ENCODE measurements at places on chromosomes 7 and 10.

DNA sequence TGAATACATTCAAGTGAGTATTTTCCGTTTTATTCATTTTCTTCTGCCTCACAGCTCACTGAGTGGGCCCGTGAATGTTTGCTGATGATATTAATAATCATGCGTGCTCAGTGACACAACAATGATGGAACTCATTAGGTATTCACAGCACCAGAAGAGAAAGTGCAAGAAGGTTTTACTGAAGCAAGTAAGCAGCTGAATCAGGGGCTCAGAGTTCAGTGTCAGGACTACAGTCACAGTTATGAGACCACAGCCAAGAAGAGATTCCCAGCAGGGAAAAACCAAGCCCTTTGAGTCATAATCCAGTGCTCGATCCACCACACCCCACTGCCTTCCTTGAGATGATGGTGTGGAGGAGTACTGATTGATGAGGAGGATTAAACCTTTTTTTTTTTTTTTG is 247.4 kb downstream of the KIAA1217 start:
- no peak for DNase-seq

GRCh38 chr10:127874671-127875448 is 17.9 kb downstream of the CLRN3 start:
- DNase-seq = no peak

DNA sequence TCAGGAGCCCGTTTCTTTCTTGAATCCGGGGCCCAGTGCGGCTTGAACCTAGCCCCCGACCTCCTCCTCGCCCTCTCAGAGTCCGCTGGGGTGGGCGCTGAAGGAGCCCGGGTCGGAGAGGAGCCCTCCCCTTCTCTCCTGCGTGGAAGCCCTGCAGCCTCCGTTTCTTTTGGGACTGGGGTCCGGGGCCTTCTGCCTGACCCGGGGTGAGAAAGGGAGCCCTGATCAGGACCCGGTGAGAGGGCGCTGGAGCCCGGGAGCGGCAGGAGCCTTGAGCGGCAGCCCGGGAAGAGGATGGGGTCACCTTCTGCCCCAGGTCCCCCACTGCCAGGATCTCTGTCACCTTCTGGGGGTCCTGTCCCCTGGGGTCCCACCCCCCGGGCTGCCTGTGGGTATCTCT is 162.3 kb downstream of the ZNF33B start:
- no peak for DNase-seq

- DNase-seq = no peak
Observed at GRCh38 chr7:369476-370258, 79.7 kb downstream of the FOXL3 start.

DNA sequence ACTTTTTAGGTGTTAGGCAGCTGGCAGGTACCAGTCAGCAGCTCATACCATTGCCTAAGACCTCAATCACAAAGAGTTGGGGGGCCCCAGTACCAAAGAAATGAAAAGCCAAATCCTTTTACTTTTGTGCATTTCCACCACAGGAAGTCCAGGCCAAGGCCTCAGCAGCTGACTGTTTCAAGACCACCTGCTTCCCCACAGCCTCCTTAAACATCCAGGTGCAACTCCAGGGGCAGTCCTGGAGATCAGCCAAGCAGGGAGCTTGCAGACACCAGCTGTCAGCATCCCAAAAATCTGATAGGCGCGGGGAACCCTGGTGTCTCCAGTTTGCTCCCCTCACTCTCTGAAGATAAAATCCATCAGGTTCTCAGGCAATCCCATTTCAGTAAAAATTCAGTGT is 91.5 kb upstream of the EFCAB10 start:
- no peak for DNase-seq

DNA sequence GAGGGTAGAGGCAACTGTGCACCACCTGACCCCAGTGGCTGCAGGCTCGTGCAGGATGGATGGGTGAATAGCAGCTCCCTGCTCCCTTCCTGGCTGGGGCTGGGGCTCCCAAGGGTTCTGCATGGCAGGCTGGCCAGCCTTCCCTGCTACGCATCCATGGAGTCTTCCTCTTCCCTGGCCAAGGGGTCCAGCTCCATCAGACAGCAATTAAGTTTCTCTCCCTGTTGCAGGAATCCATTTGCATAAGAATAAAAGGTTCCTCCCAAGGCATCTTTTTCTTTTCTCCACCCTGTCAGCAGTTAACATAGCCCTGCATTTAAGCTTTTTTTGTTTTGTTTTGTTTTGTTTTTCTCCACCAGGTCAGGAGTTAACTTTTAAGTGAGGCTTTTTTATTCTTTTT is 10.0 kb upstream of the CPA2 start:
- no peak for DNase-seq

DNA sequence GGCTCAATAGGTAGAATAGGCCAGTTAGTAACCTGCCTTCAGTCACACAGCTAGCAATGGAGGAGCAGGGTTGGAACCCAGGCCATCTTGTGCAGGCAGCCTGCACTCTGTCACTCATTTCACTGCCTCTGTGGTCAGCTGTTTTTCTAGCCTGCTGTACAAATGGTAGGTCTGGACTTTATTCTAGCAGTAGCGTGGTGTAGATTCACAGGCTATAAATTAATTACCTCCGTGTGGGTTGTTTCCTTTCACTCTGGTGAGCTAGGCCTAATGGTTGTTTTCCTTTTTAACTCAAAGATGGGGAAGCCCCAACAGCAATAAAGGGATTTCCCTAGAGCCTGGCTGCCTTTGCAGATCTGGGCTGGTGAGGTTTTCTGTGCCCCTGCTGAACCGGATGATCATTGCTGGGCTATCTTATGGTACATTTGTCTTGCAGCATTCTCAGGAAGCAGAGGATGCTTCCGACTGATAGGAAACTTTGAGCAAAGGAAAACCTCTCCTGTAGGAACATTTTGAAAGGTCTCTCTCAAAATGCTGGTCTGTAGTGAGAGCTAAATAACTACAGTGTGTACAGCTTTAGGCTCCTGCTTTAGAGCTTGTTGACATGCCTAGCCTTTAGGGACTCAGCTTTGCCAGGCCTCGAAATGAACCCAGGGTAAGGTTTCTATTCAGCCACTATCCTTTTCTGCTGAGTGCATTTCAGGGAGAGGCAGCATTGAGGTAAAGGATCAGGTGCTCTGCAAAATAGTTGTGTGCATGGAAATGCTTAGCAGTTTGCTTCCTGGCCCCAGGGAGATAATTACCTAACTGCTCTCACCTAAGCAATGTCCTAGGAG is 157.4 kb downstream of the ST7 start:
- DNase-seq = no peak

DNA sequence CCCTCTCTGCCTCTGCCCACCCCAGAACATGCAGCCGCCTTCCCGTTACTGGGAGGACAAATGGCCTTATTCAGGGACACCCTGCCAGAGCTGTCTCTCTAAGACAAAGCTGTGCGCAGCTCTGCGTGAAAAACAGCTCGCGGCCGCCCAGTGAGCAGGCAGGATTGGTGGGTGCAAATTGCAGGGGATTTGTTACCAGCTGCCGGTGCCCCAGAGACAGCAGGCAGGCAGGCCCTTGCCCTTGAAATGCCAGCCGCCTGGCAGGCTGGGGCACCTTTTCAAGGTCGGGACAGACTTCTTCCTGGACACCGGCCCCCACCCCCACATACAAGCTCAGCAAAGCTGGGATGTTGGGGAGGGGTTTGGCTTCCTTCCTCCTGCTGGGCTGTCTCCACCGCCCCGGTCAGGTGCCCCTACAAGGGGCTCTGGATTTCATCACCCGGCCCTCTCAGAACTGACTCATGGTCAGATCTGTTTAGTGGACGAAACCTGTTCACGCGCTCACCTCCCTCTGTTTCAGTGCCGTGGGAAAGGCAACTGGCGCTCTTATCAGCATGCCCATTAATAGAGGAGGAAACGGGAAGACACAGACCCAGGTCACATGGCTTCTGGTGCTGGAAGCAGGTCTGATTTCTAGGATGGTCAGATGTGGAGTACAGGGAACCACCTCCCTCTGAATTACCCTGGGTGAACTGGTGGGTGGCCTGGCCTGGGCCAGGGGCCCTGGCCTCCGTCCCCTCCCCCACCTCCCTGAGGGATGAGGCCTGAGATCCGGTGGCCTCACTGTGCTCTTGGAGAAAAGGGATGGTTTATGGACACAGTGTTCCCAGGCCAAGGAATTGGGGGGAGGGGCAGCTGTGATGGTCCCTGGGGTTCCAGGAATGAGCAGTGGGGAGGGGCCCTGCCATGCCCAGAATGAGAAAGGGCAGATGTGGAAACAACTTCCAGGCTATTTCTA is 123.9 kb upstream of the PPIF start:
- DNase-seq = no peak

- DNase-seq = no peak
Observed at GRCh38 chr7:31091924-31092434, 39.9 kb downstream of the ADCYAP1R1 start.

- DNase-seq = no peak
Observed at GRCh38 chr10:11154849-11155498, 137.3 kb downstream of the CELF2 start.

GRCh38 chr10:19788075-19788686 is 28.1 kb upstream of the PLXDC2 start:
- no peak for DNase-seq

Measured in HTR-8/SVneo (cell line).